B cell (primary cell): ENCODE measurements at places on chromosomes 1 and 21. TPM values are rescaled to one million over a fixed set of nuclear protein-coding genes. Genes with fewer than 3 reads are reported as not detected.

DNA sequence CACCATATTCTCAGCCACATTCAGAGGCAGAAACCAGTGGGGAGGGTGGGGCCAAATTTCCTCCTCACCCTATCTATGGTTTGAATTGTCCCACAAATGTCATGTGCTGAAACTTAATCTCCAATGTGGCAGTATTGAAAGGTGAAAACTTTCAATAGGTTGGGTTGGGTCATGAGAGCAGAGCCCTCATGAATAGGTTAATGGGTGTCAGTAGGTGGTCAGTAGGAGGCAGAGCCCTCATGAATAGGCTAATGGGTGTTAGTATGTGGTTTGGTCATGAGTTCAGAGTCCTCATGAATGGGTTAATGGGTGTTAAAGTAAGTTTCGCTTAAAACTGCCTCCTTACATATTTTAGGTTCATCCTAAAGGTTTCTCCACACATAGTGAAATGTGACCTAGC is 170.0 kb downstream of the FCRL5 start:
- DNase-seq: no peak
- H3K4me1 ChIP-seq: no peaks in the 10 kb centered on the region
- no peak overlapping the region for H3K27ac ChIP-seq
- H3K27me3 ChIP-seq: no peaks in the 10 kb centered on the region
- no peaks in the 10 kb centered on the region for H3K36me3 ChIP-seq
- H3K4me3 ChIP-seq: no peak overlapping the region

DNA sequence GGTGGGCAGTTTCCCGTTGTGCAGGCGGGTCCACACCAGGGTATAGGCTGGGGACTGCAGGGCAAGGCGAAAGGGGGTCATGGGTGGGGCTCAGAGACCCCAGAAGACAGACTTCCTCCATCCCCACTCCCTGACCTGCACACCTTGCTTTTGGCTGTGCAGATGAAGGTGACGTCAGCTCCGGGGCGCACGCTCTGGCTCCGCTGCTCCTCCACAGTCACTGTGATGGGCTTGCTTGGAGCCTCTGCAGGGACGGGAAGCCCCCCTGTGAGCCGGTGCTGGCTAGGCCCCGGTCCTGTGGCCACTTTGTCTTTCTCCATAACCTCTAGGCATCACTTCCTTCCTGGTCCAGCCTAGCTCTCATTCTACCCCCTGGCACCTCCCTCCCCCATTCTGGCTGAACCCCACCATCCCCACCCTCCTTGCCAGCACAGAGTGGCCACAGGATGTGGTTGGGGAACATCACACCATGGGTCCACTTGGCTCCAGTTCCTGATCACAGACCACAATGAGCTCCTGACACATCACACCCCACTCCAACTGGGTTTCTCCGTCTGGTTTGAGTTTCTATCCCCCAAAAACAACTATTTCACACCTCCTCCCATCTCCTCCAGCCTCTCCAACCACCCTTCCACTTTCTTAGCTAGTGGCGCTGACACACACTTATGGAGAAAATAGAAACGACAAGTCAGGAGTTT is 45.2 kb downstream of the LDLRAD2 start:
- no peak overlapping the region for H3K27ac ChIP-seq
- H3K4me1 ChIP-seq: peaks cover 9% of the 10 kb centered on the region
- H3K36me3 ChIP-seq: no peaks in the 10 kb centered on the region
- H3K4me3 ChIP-seq: no peak overlapping the region

GRCh38 chr1:174764191-174764590 is 235.6 kb upstream of the CACYBP start:
- no peak overlapping the region for H3K27ac ChIP-seq
- H3K4me1 ChIP-seq: no peaks in the 10 kb centered on the region
- DNase-seq: no peak
- peaks cover 2% of the 10 kb centered on the region for H3K36me3 ChIP-seq

DNA sequence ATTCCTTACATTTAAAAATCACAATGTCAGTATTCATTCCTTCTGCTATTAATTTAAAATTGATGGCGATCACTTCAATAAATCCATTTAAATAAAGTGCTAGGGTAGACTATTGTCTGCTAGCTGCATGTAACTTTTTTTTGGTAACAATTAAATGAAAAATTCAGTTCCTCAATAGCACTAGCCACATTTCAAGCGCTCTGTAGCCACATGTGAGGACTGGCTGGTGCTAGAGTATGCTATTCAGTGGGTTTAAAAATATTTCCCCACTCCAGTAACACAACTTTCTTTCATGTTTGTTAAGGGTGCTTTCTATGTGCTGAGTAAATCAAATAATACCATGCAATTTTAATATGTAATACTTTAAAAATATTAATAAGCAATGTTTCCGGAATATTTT is 108.2 kb downstream of the LTN1 start:
- peaks cover 10% of the 10 kb centered on the region for H3K36me3 ChIP-seq
- H3K27me3 ChIP-seq: no peaks in the 10 kb centered on the region
- H3K27ac ChIP-seq: peak overlapping the region; percentile 85
- peaks cover 6% of the 10 kb centered on the region for H3K4me1 ChIP-seq

GRCh38 chr1:12416101-12416500 is 186.3 kb downstream of the VPS13D start:
- no peaks in the 10 kb centered on the region for H3K4me1 ChIP-seq
- no peak overlapping the region for H3K27ac ChIP-seq
- H3K27me3 ChIP-seq: no peaks in the 10 kb centered on the region
- peaks cover 31% of the 10 kb centered on the region for H3K36me3 ChIP-seq
- no peak overlapping the region for H3K4me3 ChIP-seq
- no peak for DNase-seq

DNA sequence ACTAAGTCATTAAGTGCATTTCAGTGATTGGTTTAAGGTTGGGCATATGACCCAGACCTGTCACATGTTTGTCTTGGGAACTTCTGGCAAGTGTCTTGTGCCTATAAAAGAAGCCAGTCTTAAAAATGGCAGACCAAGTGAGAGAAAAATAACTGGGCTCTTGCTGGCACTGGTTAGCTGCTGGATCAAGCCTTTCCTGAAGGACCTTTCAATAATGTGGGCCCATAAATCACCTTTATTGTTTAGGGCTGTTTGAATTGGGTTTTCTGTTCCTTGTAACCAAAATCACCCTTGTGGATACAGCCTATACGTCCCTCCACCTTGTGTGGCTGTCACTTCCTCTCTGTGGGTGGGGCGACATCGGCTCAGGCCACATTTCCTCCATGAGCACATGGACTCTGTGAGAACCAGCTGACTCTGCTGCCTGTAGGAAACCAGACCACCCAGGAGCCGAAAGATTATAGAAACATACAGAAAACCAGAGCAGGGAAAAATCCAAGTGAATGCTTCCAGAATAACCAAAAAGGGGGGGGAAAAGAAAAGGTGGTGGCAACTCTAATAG is 25.6 kb upstream of the WNT4 start:
- no peak for DNase-seq
- H3K27me3 ChIP-seq: no peaks in the 10 kb centered on the region
- no peak overlapping the region for H3K4me3 ChIP-seq
- H3K36me3 ChIP-seq: no peaks in the 10 kb centered on the region
- no peaks in the 10 kb centered on the region for H3K4me1 ChIP-seq

- H3K27ac ChIP-seq: no peak overlapping the region
These were observed 104.2 kb upstream of the GCLM start for GRCh38 chr1:94013367-94013878.

- H3K36me3 ChIP-seq: no peaks in the 10 kb centered on the region
- no peaks in the 10 kb centered on the region for H3K4me1 ChIP-seq
- DNase-seq: no peak
- no peak overlapping the region for H3K27ac ChIP-seq
- H3K27me3 ChIP-seq: no peaks in the 10 kb centered on the region
These were observed 52.8 kb upstream of the ACADM start for GRCh38 chr1:75671708-75672107.

- H3K27ac ChIP-seq: no peak overlapping the region
- H3K36me3 ChIP-seq: no peaks in the 10 kb centered on the region
- H3K27me3 ChIP-seq: no peaks in the 10 kb centered on the region
- no peaks in the 10 kb centered on the region for H3K4me1 ChIP-seq
- H3K4me3 ChIP-seq: no peak overlapping the region
- no peak for DNase-seq
These were observed 23.1 kb upstream of the IFNLR1 start for GRCh38 chr1:24210195-24210627.

GRCh38 chr21:31366825-31367224 is 22.8 kb upstream of the TIAM1 start:
- H3K36me3 ChIP-seq: no peaks in the 10 kb centered on the region
- no peaks in the 10 kb centered on the region for H3K4me1 ChIP-seq
- DNase-seq: no peak

- H3K27ac ChIP-seq: no peak overlapping the region
- peaks cover 14% of the 10 kb centered on the region for H3K36me3 ChIP-seq
- H3K27me3 ChIP-seq: no peaks in the 10 kb centered on the region
- H3K4me1 ChIP-seq: no peaks in the 10 kb centered on the region
- H3K4me3 ChIP-seq: no peak overlapping the region
These were observed 135.1 kb downstream of the TLR5 start for GRCh38 chr1:223007935-223008334.

DNA sequence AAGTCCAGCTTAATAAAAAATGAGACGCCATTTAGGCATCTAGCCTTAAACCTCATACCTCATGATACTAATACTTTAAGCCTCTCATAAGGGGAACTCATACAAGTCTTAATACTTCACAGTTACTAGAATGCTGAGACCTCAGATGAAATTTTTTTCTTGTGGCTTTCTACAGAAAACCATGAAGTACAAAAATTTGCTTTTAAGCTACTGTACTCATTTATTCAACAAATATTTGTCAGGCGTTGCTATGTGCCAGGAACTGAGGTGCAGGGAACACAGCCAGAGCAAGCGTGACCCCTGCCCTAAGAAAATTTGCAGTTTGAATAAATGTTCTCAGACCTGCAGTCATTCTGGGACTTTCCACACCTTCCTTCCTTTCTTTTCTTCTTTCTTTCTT is 150.6 kb downstream of the MRPL39 start:
- peak; percentile 63 for DNase-seq
- H3K4me1 ChIP-seq: peaks cover 26% of the 10 kb centered on the region
- no peaks in the 10 kb centered on the region for H3K27me3 ChIP-seq

DNA sequence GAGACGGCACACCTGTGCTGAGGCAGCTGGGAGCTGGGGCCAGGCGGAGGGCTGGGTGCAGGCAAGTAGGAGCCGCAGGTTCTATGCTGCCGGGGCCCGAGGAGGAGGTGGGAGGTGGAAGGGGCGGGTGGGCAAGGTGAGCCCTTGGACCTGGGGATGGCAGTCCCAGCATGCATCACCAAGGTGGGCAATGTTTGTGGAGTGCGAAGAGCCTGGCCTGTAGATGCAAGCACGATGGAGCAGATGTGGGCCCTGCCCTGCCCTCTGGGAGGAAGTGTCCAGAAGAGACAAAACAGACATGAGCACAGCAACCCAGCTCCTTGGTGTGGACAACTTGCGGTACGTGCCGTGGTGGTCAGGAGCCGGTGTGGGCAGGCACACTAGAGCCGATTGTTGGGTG is 28.3 kb upstream of the AJAP1 start:
- H3K4me1 ChIP-seq: no peaks in the 10 kb centered on the region
- no peak overlapping the region for H3K4me3 ChIP-seq
- no peaks in the 10 kb centered on the region for H3K27me3 ChIP-seq

DNA sequence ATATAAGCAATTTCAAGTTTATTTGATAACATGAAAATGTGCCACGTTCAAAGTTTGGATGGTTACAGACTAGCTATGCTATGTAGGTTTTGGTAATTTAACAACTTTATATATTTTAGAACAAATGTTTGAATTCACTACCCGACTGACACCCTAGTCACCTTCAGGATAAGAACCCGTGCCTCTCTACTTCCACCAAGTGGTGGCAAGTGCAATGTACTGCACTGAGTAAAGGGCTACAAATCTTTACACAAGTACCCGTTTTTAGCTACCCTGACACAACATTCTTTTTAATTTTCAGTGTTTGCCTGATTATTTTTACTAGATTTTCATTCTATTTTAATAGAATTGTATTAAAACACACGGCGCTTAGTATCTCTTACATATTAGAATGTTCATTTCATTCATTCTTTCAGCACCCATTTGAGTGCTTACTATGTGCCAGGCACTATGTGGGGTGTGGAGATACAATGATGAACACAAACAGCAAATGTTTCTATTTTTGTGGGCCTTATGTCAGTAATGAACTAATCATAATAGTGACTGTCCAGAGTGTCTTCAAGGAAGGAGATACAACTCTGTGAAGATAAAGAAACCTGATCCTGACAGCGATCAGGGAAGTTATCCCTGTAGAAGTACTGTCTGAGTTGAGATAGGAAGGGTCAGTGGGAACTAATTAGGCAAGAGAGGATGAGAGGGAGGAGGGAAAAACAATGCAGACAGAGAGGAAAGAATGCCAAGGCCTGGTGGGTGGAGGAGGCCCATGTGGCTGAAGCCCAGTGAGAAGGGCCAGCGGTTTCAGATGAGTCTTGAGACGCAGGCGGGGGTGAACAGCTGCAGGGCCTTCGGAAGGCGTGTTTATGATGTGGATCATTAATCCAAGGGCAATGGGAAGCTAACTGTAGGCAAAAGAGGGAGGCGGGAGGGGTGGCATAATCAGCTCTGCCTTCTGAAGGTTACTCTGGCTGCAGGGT is 3.8 kb downstream of the LCA5L start:
- no peak overlapping the region for H3K27ac ChIP-seq
- H3K4me1 ChIP-seq: peaks cover 13% of the 10 kb centered on the region
- peak; percentile 54 for DNase-seq
- no peaks in the 10 kb centered on the region for H3K36me3 ChIP-seq
- H3K27me3 ChIP-seq: no peaks in the 10 kb centered on the region

GRCh38 chr1:28112388-28113241 is 24.2 kb upstream of the EYA3 start:
- no peak overlapping the region for H3K27ac ChIP-seq
- no peak for DNase-seq
- H3K4me1 ChIP-seq: peaks cover 18% of the 10 kb centered on the region
- H3K36me3 ChIP-seq: no peaks in the 10 kb centered on the region
- no peak overlapping the region for H3K4me3 ChIP-seq
- no peaks in the 10 kb centered on the region for H3K27me3 ChIP-seq

GRCh38 chr1:183390561-183390960 is 27.6 kb downstream of the NMNAT2 start:
- H3K27ac ChIP-seq: no peak overlapping the region
- no peaks in the 10 kb centered on the region for H3K36me3 ChIP-seq

DNA sequence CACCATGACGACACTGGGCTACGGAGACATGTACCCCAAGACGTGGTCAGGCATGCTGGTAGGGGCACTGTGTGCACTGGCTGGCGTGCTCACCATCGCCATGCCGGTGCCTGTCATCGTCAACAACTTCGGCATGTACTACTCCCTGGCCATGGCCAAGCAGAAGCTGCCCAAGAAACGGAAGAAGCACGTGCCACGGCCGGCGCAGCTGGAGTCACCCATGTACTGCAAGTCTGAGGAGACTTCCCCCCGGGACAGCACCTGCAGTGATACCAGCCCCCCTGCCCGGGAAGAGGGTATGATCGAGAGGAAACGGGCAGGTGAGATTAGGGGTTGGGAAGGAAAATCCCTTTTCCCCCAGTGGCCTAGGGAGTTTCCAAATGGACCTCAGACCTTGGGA is 13.5 kb downstream of the KCNC4 start:
- H3K27me3 ChIP-seq: no peaks in the 10 kb centered on the region
- DNase-seq: no peak
- H3K27ac ChIP-seq: no peak overlapping the region
- no peaks in the 10 kb centered on the region for H3K4me1 ChIP-seq
- no peak overlapping the region for H3K4me3 ChIP-seq

GJA8 gene
- polyA plus RNA-seq: not detected in 2 replicates

AVPR1B gene
- polyA plus RNA-seq: not detected in 2 replicates

LAD1 gene
- polyA plus RNA-seq: not detected in 2 replicates

OR2T33 gene
- polyA plus RNA-seq: not detected in 2 replicates

IVL gene
- polyA plus RNA-seq: not detected in 2 replicates

KCNH1 gene
- not detected in 2 replicates for polyA plus RNA-seq
